ENCODE measurements at places on chromosomes 5 and 9.
A peak's percentile ranks its signal among the peaks of the same experiment; 100 is the strongest.

DNA sequence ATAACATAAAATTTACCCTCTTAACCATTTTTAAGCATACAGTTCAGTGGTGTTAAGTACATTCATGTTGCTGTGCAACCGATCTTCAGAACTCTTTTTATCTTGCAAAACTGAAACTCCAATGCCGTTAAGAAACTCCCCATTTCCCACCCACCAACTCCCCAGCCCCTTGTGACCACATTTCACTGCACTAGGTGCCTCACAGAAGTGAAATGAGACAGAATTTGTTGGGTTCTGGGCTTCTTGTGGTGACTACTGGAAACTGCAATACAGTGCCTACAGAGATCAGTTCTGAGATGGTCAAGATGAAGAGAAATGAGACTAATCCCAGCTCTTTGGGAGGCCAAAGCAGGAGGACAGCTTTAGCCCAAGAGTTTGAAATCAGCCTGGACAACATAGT, 202.1 kb upstream of the SLC30A5 start:
- DNase-seq = no peak

DNA sequence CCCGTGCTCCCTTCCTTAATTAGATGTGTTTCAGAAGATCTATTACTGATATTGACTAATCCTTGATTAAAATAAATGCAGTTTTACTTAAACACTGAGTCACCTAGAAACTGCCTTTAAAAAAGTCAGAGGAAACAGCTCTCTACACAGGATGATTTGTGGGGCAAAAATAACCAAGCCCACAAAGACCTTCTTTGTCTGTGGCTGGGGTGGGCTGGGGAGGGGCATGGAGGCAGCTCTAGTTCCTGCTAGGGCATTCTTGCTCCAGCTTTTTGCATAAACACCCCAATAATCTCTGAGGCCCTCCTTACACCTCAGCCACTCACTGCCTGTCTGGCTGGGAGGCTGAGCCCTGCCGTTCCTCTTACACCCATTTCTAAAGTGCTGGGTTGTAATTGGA, 227.6 kb upstream of the DAP start:
- no peak for DNase-seq

- DNase-seq = no peak
Measured at GRCh38 chr5:89351975-89352374, 469.0 kb upstream of the MEF2C start.

- DNase-seq = no peak
Measured at GRCh38 chr5:21254161-21254560, 1266.2 kb upstream of the CDH18 start.

DNA sequence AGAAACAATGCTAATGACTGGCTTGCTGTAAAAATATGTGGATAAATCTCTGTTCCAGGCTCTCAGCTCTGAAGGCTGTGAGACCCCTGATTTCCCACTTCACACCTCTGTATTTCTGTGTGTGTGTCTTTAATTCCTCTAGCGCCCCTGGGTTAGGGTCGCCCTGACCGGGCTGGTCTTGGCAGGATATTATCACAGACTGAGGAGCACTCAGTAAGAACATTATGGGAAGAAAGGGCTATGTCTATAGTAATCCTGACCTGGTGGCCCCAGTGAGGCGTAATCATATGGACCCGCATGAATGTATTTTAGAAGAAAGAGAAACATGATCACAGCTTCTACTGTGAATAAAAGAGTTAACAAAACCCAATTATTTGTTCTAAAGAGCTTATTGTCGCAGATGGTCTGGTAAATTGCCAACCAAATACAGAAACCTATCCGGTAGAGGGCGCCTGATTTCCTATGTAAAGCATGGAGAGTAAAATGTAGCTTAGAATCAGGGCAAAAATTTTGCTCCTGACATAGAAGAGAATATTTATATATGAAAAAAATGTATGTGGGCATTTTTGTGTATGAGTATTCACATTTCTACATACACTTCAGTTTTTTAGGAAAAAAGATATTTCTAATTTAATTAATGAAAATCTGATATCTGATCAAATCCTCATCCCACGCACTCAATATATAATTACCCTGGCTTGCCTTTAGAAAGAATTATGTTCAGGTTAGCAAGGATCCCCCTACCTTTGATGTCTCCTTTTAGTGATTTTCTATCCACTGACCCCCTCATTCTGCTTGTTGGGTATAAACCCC, 5.8 kb upstream of the IFNA1 start:
- DNase-seq = peak; percentile 55

- DNase-seq = no peak
Measured at GRCh38 chr5:108696951-108697715, 50.6 kb upstream of the FER start.

DNA sequence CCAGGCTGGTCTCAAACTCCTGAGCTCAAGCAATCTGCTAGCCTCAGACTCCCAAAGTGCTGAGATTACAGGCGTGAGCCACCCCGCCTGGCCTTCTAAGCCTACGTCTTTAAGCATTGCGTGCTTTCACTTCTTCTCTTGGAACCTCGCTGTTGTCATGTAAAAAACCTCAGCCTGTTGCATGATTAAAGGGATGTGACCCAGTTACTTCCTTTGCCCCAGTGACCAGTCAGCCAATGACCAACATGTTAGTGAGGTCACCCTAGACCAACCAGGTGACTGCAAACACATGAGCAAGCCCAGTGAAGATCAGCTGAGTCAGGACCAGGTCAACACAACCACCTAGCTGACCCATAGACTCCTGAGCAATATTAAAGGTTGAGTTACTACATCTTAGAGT, 10.5 kb downstream of the KIF4B start:
- DNase-seq = no peak

- DNase-seq = no peak
Measured at GRCh38 chr5:83645936-83646335, 74.7 kb downstream of the HAPLN1 start.

GRCh38 chr5:137822158-137822764, 45.4 kb upstream of the MYOT start:
- DNase-seq = peak; percentile 62

All from LoVo (cell line).